ENCODE measurements at places on chromosomes 7 and 10.
A peak's percentile ranks its signal among the peaks of the same experiment; 100 is the strongest.

DNA sequence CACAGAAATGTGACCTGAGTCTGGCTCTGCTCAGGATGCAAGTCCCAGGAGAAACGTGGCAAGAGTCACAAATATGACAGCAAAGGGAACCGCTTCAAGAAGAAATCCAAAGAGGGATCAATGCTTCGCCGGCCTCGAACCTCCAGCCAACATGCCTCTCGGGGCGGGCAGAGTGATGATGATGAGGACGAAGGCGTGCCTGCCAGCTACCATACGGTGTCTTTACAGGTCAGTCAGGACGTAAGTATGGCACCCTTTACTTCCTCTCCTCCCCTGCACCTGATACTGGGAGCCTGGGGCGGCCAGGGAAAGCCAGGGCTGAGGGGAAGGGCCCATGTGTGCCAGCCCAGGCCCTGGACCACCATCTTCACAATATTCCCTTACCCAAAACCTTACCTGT lies 18.6 kb upstream of the NFKB2 start:
- DNase-seq, result no peak

- no peak for DNase-seq
These were observed 295.2 kb downstream of the PTEN start for GRCh38 chr10:88158526-88159122.

GRCh38 chr10:27687326-27687725 lies 58.3 kb downstream of the MKX start:
- DNase-seq, result no peak

GRCh38 chr10:91907914-91908336 lies 1.4 kb downstream of the FGFBP3 start:
- no peak for DNase-seq

GRCh38 chr7:117021366-117021765 lies 68.1 kb downstream of the ST7 start:
- no peak for DNase-seq

DNA sequence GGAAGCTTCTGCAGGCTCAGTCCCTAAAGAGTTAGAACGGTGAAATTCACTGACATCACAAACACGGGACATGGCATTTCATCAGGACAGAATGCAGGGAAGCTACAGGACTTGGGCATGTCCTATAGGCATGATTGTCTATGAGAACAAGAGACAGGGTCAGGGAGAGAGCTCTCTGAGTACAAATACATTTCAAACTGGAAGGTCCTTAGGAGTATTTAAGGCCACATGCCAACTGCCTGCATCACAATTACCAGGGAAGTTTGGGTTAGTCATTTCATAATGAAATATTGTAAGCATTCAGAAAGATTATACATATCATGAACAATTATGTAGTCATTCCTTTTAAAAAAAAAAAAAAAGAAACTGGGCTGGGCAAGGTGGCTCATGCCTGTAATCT lies 71.3 kb downstream of the CREB3L2 start:
- DNase-seq, result peak; percentile 73

DNA sequence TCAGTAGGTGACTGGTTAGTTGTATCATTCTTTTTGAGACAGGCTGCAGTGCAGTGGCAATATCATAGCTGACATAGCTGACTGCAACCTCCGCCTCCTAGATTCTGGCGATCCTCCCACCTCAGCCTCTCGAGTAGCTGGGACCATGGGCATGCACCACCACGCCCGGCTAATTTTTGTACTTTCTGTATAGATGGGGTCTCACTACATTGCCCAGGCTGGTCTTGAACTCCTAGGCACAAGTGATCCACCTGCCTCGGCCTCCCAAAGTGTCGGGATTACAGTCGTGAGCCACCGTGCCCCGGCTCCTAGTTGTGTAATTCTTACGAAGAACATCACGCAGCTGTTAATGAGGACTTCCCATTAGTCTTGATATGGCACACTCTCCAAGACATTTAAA lies 123.4 kb upstream of the VKORC1L1 start:
- no peak for DNase-seq

DNA sequence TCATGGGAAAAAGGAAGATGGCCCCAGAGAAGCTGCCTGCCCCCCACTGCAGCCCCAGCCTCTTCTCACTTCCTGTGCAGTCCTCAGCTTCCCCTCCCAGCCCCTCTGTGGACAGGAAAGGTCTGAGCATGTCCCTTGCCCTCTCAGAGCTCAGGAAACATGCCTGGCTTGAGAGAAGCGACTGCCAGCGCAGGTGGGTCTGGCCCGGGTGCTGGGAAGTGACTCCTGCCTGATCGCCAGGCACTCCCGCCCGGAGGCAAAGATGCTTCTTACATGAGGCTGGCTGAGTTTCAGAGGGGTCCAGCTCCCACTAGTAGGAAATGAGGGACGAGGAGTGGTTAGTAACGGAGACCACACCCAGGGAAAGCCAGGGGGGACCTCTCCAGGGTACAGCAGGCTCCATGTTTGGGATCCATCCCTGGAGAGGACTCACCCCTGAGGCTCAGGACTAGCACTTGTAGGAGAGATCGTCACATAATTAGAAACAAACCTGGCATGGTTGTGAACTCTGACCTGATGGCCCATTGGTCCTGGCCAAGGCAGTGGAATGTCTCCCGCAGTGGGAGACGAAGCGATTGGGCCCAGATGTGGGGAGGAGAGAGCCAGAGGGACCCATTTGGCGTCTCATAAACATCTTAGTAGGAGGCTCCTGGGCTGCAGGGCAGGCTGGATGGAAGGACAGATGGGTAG lies 12.3 kb downstream of the ELN start:
- DNase-seq, result no peak

DNA sequence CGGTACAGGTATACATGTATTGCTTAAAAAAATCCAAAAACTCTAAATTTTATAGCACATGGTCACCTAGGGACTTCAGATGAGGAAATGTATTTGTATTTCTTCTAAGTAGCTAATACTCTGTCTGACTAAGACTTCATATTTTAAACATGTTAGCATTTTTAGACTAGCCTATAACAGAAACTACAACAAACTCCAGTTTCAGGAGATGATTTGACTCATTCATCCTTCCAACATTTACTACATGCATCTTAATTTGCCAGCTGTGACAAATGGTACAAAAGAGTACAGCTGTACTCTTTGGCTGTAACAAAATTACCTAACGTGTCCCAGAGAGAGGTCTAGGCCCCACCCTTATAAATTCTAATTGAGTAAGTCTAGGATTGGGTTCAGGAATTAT lies 22.2 kb downstream of the TMEM209 start:
- DNase-seq, result no peak

GRCh38 chr7:131057794-131058070 lies 269.9 kb upstream of the MKLN1 start:
- no peak for DNase-seq

- no peak for DNase-seq
These were observed 301.9 kb upstream of the DGKB start for GRCh38 chr7:15204421-15204820.

GRCh38 chr10:43707770-43708169 lies 59.1 kb upstream of the ZNF32 start:
- DNase-seq, result no peak

DNA sequence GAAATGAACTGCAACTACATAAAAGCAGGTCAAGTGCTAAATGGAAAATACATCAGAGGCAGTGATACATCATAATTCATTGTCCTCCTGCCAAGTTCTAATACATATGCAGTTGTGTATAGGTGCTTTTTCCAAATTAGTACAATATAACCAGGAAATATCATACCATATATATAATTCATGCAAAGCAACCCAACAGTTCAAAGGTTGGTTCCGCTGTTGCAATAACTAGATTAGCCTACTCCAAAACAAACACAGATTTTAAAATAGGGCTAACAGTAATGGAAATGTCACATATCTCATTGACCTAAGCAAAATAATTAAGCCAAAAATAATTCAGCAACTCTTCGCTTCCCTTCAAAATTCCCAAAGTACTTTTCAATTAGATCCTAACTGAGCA lies 88.9 kb upstream of the NEBL start:
- DNase-seq, result no peak

- DNase-seq, result no peak
These were observed 114.5 kb downstream of the HIP1 start for GRCh38 chr7:75624134-75624832.

DNA sequence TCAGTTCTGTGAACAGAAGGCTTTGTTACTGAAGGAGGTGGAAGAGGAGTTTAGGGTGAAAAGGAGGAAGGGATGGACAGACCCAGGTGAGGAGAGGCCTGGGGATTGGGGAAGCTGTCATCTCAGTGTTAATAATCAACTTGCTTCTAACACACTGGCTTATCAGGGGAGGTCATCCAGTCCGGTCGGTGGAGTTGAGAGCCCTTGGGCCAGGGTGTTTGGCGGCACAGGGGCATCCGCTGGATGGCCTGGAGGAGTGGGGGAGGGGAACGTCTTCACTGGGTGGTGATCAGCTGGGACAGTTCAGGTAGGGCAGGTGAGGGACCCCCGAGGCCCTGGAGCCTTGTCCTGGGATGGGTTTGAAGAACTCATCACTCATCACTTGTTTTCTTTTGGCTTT lies 33.9 kb downstream of the SHH start:
- DNase-seq, result no peak

DNA sequence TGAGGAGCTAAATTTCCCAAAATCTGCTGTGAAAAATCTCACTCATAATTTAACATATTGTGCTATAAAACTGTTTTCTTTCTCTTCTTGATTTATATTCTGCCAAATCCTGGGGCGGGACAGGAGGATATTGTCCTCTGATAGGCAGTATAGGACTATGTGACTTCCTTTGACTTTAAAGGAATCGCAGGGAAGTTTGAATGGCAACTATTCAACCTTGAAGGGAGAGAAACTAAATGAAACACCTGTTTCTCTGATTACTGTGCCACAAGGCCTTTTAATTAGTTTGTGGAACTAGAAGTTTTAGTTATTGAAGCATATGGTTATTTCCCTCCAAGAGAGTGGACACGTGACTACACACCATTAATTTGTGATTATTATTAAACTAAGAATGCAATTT lies 607.4 kb downstream of the GATA3 start:
- no peak for DNase-seq

- DNase-seq, result no peak
These were observed 459.6 kb downstream of the SDK1 start for GRCh38 chr7:3760651-3761050.

- no peak for DNase-seq
These were observed 38.7 kb upstream of the TRIL start for GRCh38 chr7:28996836-28997235.

- no peak for DNase-seq
These were observed at the start of gene SLC26A4 for GRCh38 chr7:107660381-107661080. Gene SLC26A4 (plus strand): TSS chr7:107660828. CDS start chr7:107661642, 814 bp downstream.

- peak; percentile 96 for DNase-seq
These were observed 11.3 kb downstream of the PI4K2A start for GRCh38 chr10:97651773-97652172.

- DNase-seq, result no peak
These were observed 122.2 kb downstream of the TSPAN12 start for GRCh38 chr7:120735791-120736190.

DNA sequence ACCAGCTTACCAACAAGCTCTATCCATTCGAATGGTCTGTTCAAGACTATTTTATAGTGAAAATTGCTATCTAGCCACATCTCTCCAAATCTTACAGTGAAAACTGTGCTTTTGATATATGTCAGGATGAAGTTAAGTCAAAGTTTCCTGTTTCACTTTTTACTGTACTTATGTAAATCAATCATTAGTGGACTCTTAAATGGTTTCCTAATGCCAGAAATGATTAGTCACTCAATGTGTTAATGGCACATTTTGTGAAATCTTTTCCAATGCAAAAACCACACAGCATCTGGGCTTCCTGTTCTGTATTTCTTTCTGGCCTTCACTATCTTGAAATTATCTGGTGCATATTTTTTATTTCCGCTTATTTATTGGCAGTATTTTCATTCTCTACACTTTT lies 87.3 kb upstream of the STEAP1B start:
- no peak for DNase-seq

GRCh38 chr10:82477776-82478175 lies 602.8 kb downstream of the NRG3 start:
- no peak for DNase-seq

- peak; percentile 96 for DNase-seq
These were observed 7.5 kb downstream of the MET start for GRCh38 chr7:116679500-116679899.

GRCh38 chr7:132343199-132343598 lies 233.1 kb downstream of the PLXNA4 start:
- no peak for DNase-seq

GRCh38 chr10:24118246-24118645 lies 90.7 kb upstream of the KIAA1217 start:
- no peak for DNase-seq

DNA sequence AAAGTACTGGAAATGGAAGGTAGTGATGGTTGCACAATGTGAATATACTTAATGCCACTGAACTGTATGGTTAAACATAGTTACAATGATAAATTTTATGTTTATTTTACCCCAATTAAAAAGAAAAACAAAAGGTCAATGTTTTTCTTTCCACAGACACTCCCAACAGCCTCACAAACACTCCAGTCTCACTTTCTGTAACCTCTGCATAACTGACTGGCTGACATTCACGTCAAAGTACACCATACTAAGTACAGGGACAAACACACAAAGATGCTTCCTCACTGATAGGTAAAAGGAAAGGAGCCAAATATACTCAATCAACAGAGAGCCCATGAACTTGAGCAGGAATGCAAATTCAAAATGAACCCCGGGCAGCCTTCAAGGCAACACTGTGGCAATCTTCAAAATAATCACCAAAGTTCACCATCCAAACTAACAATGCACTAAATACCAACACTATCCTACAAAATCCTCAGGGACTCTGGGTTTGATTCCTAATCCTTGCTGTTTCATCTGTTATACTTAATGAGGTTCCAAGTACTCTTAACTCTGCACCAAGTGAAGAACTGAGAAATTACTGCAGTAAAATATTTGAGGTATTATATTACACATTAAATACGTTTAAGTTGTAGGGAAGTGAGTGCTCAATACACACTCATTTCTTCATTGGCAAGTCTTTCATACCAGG lies 90.8 kb downstream of the ARMH3 start:
- no peak for DNase-seq

DNA sequence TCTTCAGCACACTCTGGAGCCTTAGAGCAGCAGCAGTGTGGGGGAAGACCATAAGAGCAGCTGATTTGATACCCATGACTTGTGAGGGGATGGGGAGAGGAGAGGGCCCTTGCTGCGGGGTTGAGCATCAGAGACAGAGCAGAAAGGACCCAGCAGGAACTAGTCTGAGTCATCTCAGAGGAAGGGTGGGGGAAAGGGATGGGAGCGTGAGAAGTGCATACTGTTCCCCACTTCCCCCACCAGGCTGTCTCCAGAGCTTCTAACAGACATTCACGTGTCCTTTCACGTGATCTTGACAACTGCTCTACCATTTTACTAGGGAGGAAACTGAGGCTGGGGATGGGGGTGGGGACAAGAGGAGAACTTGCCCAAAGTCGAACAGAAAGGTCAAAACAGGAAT lies 38.7 kb downstream of the FAM241B start:
- no peak for DNase-seq

GRCh38 chr7:70484255-70484654 lies 647.7 kb upstream of the GALNT17 start:
- no peak for DNase-seq

GRCh38 chr10:128894641-128895040 lies 572.4 kb upstream of the MGMT start:
- DNase-seq, result no peak

Measured in epithelial cell of prostate (primary cell).